ENCODE measurements at places on chromosomes 16 and 17.
A peak's percentile ranks its signal among the peaks of the same experiment; 100 is the strongest.

DNA sequence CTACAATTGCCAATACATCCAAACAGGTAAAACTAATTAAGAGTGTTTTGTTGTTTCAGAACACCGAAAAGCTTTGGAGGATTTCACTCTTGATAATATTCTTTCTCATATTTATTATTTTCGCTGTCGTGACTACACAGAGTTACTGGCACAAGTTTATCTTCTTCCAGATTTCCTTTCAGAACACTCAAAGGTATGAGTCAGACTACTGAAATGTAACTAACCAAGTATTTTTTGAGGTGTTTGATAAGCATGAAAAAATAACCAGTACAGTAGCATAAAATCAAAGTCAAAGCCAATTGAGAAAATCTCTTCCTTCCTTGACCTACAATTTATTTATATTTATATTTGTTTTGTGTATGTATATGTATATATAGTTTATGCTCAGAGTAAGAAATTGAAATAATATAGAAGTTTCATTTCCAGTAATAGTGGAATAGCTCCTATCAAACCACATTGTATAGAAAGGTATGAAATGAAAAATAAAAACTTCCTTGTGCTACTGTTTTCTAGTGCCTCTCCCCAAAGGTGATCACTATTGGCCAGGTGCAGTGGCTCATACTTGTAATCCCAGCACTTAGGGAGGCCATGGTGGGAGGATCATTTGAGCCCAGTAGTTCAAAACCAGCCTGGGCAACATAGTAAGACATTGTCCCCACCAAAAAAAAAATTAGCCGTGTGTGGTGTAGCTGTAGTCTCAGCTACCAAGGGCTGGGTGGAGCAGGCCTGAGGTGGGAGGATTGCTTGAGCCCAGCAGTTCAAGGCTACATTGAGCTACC, 10.9 kb downstream of the RAD51C start:
- no peak for DNase-seq

GRCh38 chr16:49354101-49354500, 19.5 kb upstream of the C16orf78 start:
- DNase-seq: no peak

DNA sequence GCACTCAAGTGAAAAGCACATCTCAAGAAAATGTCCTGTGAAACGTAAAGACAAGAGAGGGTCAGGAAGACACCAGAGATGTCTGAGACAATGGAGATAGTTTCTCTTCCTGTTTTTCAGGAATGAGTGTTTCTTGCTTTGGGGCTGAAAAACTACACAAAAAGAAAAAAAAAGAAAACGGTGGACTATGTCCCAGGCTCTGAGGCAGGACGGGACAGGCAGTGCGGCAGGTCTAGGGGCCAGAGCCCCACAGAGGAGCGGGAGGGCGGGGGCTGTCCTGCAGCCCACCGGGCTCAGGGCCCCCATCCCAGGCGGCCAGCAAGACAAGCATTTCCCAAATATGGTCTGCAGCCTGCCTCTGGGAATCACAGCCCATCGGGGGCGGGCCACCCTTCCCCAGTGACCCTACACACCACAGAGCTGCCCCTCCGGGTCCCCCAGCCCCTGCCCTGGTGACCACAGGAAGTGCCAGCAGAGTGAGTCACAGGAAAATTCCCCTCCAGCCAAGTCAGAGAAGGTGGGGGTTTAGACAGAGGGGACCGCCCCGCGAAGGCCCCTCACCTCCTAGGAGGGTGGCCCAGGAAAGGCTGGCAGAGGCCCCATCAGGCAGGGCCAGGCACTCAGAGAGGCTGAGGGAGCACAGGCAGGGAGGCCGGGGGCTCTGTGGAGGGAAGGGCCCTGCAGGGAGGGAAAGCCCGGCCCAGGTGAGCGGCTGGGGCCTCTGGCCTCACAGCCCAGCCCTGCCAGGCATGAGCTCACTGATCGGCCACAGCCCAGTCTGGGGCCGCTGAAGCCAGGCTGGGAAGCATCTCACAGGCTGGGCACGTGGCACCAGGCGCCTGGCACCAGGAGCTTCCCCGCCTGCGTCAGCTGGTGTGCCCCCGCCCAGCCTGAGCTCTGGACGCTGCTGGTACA, 6.3 kb downstream of the BCAR1 start:
- DNase-seq: no peak

DNA sequence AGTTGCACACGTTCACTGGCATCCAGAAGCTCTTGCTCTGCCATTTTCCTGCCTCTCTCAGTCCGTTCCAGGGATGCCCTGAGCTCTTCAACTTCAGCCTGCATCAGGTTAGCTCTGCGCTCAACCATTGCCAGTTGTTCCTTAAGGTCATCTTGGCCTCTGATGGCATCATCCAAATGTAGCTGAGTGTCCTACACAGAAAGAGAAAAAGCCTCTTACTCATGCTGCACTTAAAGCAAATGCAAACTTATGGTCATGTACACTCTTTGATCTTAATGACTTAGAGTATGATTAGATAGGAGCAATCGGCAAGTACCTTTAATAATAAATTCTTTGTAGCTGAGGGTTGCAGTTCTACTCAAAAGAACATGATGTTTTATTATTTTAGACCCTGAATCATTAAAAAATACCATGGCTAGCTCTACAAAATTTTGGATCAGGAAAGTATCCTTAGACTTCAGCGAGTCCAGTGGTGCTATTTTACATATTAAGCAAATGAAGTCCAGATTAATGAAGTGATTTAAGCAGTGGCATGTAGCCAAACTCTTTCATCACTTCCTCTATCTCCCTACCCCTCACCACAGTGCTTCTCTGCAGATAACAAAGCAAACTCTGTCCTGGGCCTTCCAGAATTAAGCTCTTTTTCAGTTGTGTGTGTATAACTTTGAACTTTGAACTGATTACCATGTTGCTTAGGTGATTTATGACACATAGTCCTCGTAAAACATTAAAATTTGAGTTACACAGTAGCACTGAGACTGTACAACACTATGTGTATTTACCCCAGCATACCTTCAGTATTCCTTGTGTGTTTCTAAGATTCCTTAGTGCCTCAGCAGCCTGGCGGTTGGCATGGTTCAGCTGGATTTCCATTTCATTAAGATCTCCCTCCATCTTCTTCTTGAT, 22.1 kb downstream of the MYH4 start:
- DNase-seq: no peak

DNA sequence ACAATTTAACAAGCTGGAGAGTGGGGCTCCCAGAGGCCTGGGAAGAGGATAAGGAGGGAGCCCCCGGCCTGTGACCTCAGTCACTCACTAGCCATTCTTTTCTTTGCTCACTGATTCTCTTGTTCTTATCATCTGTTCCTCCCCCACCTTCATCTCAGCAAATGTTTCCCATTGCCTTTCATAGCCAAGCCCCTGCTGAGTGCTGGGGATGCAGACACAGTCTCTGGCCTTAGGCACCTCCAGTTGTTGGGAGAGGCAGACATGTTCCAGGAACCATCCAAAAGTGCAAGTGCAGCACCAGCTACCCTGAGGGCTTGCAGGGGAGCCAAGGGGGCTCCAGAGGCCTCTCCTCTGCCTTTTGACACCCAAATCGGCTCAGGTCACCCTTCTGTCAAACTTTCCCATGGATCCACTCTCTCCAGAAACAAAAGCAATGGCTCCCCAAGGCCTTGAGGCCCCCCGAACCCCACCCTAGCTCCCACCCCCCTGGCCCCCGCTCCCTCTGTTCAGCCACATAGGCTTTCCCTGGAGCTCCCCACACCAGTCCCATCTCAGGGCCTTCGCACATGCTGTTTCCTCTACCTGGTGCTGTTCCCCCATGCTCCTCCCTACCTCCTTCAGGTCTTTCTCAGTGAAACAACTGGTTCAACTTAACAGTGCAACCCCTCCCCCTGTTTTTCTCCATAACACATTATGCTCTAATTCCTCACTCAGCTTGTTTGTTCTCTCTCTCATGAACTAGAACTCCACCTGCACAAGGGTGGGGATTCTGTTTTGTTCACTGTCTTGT, 14.9 kb upstream of the KCNJ12 start:
- no peak for DNase-seq

DNA sequence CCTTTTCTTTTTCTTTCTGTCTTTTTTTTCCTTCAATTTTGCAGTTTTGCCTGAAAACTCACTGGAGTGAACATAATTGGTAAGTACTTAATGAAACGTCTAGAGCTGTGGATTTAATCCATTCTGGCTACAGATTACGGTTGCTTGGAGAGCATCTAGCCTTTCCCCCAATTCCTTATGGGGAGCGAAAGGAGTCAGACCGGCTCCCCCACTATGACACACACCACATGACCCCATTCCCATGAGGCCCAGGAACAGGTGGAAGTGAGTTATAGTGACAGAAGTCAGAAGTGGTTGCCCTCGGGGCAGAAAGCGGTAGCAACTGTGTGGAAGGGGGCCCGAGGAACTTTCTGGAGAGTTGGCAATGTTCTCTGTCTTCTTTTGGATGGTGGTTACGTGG, 41.2 kb downstream of the EMP2 start:
- DNase-seq: no peak

DNA sequence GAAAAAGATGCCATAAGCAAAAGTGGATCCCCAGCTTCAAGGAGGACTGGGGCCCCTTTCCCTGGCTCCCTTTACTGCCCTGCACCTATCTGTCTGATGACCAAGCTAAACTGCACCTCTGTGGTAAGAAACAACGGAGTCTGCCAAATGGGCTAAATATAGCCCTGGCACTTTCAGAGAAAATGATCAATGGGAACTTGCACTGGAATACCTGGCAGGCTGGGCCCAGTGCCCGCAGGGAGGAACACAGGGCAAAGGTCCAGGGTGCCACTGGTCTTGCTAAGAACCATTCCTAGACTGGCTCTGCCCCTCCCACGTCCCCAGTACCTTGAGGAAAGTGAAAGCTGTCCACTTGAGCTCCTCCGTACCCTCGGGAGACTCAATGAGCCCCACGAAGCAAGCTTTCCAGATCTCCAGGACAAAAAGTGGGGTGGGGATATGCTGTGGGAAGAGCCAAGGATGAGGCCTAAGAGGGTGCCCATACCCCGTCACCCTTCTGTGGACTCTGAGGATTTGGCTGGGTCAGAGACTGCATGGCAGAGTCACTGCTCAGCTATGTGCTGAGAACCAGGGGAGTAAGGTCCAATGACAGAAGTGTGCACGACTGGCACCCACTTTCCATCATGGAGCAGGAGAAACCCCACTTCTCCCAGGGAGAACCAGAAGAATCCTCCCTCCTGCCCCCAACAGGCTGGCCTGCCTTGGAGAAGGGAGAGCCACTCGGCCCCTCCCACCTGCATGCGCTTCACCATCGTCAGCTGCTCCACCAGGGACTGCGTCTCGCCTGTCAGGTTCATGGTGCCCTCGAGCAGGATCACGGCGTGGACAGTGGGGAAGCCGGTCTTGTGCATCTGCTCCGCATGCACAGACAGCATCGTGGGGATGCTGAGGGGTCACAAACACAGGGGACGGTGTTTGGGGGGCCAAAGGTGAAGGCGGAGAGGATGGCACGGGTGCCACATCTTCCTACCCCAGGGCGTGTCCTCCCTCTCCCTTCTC, 17.4 kb downstream of the CSF3 start:
- DNase-seq: no peak

DNA sequence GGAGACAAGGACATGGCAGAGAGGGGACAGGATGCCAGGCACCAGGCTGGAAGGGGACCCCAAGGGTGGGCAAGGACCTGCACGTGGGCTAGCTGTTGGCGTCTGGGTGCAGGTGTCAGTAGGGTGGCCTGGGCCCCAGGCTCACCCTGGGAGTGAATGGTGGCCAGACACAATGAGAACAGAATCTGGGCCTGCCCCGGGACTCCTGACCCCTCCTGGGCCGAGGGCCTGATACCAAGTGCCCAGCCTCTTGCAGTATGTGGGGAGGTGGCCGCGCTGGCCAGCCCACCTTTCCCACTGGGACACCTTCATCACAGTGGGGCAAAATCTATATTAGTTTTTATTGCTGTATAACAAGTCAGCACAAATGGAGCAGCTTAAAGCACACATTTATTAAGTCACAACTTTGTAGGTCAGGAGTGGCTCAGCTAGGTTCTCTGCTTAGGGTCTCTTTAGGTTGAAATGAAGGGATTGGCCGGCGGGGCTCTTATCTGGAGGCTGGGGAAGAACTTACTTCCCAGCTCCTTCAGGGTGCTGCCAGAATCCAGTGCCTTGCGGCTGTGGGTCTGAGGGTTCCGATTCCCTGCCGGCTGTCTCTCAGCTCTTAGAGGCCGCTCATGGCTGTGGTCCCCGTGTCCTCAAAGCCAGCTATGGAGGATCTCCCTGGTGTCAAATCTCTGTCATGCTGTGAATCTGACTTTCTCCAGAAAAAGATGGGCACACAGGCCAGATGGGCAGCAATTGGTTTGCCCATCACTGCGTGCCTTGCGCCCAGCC, 3.6 kb downstream of the PRSS33 start:
- peak; percentile 49 for DNase-seq

DNA sequence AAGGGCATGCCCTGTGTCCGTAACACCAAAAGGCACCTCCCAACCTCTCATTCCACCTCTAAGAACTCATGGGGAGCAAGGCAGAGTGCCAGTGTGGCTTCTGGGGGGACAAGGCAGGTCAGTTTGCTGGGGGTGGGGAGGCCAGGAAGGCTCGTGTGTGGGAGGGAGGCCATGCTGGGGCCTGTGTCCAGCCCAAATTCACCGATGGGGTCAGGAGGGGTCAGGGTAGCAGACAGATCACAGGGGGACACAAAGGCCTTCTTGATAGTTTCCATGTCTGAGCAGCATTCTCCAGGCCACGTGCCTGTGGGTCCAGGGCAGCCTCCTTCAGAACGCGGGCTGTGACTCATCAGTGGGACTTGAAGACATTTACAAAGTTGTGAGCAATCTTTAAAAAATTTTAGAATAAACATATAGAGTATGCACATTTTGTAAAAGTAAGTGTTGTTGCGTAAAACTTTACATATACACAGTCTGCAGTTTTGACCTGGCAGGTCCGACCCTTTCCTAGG, 20.9 kb downstream of the SPACA3 start:
- DNase-seq: peak; percentile 36

DNA sequence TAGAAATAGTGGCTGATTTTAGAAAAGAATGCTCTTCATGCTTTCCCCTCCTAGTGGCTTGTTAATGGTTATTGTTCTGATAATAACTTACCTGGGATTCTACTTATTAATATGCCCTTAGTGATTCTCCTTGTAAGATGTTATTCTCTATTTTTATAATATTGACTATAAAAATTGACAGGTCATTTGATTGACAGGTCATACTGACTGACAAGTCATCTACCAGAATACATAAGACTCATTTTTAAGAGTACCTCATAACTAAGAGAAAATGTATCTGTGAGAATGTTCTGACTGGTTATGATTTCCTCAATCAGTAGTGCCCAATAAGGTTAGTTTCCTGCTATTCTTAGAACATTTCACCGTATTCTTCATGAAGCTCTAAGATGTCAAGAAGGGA, 8.6 kb upstream of the COX10 start:
- no peak for DNase-seq

DNA sequence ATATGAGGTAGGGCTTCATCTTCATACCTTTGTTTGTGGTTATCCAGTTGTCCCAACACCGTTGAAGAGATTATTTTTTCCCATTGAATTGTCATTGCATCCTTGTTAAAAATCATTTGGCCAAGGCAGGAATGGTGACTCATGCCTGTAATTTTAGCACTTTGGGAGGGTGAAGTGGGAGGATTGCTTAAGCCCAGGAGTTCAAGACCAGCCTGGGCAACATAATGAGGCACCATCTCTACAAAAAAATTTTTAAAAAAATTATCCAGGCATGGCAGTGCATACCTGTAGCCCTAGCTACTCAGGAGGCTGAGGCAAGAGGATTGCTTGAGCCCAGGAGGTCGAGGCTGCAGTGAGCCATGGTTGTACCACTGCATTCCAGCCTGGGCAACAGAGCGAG, 223.9 kb downstream of the TANC2 start:
- no peak for DNase-seq

Measured in activated CD8-positive, alpha-beta memory T cell treated with anti-CD3 and anti-CD28 coated beads, Interleukin-2, amount 50 U/mL, for 48 hours (primary cell).